ENCODE measurements at places on chromosomes 5 and 9.

GRCh38 chr5:98929710-98930298 is 997 bp upstream of the CHD1 start:
- DNase-seq, result no peak

GRCh38 chr5:54608423-54609085 is 91.0 kb downstream of the SNX18 start:
- no peak for DNase-seq

DNA sequence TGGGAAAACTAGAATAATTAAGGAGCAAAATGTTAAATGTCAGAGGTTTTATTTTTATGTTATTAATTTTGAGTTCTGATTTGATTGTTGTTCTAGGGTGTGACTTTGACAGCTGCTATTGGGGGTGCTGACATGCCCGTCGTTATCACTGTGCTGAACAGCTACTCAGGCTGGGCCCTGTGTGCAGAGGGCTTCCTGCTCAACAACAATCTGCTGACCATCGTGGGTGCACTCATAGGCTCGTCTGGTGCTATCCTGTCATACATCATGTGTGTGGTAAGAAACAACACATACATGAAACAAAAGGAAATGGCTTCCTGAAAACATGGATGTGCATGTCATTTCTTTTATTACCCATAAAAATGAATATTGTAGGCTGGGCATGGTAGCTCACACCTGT is 56.1 kb downstream of the NNT start:
- DNase-seq, result no peak

- DNase-seq, result no peak
These were observed 68.2 kb upstream of the TAF1L start for GRCh38 chr9:32703635-32704034.

DNA sequence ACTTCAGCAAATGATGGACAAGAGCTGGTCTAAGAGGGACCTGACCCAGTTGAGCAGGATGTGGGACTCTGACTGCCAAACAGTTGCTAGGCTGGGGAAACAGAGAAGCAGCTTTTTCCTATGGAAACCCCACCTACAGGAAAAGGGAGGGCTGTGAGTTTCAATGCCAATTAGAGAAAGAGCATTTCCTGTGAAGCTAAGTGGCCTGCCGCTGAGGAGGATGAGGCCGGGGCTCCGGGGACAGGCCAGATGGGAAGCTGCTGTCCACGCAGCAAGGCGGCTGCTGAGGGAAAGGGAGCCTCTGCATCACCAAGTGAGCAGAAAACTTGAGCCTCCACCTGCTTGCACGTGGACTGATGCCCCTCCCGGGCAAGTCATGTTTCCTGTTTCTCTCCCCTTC is at the start of gene PCDH12:
TSS of gene PCDH12 (minus strand) at position 90 of the 400 bp plus-strand sequence. CDS start 351 bp downstream, outside the sequence.
- DNase-seq, result no peak
